Fibroblast of skin of right quadriceps (primary cell): ENCODE measurements at places on chromosomes 12 and 14.

GRCh38 chr12:63668028-63668799, at the start of gene DPY19L2:
DPY19L2 (minus strand) TSS chr12:63668493; CDS start chr12:63668393, 100 bp downstream.
- peak; percentile 65 for DNase-seq

DNA sequence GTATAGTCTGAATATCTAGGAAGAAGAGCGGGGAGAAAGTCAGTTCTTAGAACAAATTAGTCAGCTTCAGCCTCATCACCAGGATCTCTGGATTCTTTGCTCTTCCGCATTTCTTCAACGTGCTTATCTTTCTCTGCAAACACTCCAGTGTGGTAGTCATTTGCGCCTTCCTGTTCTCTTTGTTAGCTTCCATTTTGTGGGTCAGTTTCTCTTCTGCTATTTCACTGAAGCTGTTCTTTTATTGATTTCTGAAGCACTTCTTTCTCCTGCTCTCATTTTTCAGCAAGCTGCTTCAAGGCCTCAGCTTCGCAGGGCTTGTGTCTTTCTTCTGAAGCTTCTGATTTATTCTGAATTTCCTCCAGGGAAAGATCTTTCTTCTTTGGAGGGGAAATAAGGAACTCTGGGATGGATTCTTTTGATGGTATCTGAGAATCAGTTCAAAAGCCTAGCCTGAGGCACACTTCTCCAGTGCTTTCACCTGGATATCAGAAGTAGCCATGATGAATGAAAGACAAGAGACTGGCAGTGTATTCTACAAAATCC, 13.5 kb downstream of the AMN1 start:
- no peak for DNase-seq

GRCh38 chr14:66623838-66624237, 115.9 kb downstream of the GPHN start:
- no peak for DNase-seq

GRCh38 chr12:75984577-75985182, 46.9 kb downstream of the PHLDA1 start:
- no peak for DNase-seq

DNA sequence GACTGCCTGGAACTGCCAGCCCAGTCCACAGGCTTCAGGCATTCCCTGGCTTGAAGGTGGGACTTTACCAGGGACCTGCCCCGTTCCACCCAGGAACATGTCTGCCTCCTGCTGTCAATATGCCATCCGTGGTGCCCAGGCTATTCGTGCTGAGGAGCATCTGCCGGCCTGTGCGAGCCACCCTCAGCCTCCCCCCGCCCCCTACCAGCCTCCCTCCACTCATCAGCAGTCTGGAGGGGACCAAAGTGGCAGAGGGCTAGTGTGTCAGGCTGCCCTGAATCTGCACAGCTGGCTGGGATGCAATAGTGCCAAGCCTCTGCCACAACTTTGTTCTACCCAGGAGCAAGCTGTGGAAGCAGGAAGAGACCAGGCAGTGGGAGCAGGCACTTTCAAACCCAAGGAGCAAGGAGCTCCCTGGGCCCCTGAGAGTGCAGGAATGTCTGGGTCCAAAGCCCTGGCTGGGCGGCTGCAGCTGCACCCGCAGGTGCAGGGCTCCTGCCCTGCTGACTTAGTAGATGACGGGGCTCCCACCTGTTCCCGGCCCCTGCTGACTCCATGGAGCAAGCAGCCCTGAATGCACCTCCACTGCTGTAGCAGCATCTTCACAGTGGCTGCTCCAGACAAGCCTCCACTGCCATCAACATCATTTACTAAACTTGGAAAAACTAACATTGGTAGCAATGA, 423.2 kb downstream of the RERGL start:
- no peak for DNase-seq

DNA sequence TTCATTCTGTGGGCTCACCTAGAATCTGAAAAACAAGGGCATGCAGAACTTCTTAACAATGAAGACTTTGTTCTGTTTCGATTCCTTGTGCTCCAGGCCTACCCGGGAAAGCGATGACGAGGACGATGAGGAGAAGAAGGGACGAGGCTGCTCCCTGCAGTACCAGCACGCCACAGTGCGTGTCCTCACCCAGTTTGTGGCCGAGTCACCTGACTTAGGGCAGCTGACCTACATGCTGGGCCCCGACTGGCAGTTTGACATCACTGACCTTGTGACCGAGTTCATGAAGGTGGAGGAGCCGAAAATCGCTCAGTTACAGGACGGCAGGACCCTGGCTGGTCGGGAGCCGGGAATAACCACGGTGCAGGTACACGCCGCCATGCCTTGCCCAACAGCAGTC, 585.4 kb downstream of the AACS start:
- DNase-seq = no peak

GRCh38 chr14:54894995-54895394, 7.6 kb downstream of the GCH1 start:
- peak; percentile 50 for DNase-seq

DNA sequence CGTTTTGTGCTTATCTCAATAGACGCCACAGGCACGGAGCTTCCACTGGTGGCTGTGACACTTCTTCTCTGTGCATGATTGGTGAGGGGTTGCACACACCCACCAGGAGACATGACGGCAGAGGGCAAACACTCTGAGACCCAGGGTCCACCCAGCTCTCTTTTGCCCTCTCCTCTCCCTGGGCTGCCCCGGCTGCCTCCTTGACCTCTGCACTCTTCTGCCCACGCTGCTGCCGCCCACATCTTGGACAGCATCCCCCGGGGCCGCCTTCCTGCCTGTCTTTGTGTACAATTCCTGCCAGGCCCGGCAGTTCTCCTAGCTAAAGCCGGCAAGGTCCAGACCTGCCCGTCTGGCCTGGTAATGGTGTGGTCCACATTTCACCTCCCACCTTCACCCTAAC, 44.7 kb downstream of the DPF3 start:
- DNase-seq = no peak

DNA sequence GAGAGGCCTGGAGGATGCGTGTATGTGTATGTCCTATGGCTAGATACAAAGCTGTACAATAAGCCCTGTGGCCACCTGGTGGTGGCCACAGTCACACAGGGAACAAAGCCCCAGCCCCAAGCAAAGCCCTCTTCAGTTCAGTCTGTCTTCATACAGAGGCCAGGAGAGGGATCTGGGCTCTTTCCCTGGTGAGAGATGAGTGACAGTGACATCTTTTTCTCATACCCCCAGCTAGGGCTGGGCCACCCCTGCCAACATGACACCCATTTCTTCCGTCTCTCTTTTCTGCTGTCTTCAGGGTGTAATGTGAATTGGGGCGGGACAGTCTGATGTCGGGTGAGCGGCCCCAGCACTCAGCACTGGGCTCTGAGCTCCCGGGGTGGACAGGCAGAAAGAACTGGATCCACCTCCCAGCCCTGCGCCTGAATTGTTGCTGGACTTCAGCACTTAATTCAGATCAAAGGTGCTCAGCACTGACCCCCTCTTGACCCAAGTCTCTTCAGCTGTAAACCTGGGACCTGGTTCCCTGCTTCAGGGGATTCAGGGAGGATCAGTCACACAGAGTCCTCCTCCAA, 59.8 kb downstream of the SERPINA3 start:
- DNase-seq = no peak

DNA sequence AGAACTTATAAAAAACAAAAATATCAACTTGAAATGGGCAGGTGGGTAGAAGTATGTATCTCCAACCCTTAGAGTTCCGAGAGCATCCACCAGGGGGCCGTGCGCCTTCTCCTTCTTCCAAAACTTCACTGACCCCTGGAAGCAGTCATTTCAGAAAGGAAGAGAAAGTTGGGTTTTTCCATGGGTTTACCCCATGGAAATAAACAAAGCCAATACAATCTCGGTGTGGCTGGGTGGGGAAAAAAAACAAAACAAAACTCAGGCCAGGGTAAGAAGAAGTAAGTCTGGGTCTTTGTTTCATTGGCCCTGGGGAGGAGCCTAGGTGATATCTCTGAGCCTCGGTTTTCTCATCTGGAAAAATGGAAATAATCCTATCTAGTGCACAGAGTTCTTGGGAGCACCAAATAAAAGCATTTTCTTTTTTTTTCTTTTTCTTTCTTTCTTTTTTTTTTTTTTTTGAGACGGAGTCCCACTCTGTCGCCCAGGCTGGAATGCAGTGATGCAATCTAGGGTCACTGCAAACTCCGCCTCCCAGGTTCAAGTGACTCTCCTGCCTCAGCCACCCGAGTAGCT, 33.6 kb upstream of the HNF1A start:
- peak; percentile 25 for DNase-seq

DNA sequence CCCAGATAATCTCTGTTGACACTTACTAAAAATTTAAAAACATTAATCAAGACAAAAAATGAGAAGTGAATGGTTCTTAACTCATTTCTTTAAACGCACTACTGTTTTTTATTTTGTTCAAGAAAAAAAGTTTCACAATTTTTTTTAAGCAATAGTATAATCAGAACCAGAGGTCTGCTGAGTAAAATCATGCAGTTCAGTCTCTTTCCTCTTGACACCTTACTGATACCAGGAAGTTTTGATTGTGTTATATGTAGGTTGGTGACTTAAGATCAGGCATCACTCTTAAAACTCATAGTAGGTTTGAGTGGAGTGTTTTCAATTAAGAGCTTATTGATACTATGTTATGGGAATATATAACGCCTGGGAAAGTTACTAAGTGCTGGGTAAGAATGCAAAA, 121.4 kb downstream of the TRMT5 start:
- DNase-seq = no peak

- no peak for DNase-seq
Measured at GRCh38 chr12:3311027-3311402, 180.0 kb upstream of the PRMT8 start.

- DNase-seq = no peak
Measured at GRCh38 chr12:105580821-105581352, 250.4 kb downstream of the C12orf75 start.
